ENCODE measurements at places on chromosomes 7 and 10.

DNA sequence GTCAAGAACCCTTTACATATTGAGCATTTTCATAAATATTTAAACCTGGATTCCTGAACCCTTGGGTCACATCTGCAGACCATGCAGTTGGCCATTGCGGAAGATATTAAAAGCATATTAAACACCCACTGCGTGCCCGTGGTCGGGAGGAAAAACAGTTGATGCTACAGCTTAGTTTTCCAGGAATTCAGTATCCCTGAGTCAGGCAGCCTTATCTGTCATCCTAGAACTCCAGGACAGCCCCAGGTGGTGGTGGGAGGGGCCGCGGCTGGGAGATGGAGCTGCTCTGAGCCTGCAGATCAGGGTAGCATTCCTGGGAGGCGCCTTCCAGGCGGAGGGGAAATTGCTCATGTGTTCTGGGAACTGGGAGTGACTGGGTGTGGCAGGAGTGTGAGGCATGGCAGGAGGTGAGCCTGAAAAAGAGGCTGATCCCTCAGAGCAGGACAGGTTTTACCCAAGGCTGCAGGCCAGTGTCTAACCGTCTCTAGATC lies 222.9 kb upstream of the SH2B2 start:
- DNase-seq = no peak

DNA sequence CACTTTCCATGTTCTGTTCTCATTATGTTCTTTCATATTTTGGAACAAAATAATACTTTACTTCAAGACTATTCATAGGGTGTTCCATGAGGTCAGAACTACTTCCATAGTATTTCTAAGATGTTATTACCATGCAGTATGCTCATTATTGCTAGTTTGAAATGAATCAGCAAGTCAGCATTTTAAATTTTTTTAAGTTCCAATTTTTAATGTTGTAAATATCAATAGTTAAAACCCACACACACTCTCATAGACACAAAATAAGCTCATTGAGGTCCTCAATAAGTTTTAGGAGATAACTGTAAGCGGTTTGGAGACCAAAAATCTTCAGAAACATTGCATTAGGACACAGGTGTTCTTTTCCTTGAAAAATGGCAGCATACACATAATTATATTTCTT lies 550.7 kb downstream of the AUTS2 start:
- DNase-seq = no peak

DNA sequence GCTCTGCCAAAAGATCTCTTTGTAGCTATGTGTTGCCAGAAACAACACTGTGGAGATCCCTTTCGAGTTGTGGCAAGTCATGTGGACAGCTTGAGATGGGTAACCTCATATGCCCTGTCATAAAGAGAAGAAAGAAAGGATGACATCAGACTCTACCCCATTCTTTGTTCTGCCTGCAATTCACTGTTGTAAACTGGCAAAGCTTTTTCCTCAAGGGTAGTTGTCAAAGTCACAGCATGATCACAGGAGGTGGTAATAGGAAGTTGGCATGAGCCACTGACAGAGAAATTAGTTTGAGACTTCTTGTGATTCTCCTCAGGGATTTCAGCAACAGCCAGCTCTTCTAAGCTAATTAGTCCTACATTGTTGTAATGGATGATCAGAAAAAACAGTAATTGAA lies 19.4 kb upstream of the MINDY3 start:
- DNase-seq = no peak

GRCh38 chr7:127320974-127321373 lies 68.2 kb upstream of the GRM8 start:
- no peak for DNase-seq

GRCh38 chr10:91983416-91983815 lies 59.8 kb downstream of the BTAF1 start:
- no peak for DNase-seq

- no peak for DNase-seq
These were observed at the start of gene WIPF3 for GRCh38 chr7:29806208-29806994. Gene WIPF3 (plus strand): TSS chr7:29806508. CDS start chr7:29834725, 28,217 bp downstream.

DNA sequence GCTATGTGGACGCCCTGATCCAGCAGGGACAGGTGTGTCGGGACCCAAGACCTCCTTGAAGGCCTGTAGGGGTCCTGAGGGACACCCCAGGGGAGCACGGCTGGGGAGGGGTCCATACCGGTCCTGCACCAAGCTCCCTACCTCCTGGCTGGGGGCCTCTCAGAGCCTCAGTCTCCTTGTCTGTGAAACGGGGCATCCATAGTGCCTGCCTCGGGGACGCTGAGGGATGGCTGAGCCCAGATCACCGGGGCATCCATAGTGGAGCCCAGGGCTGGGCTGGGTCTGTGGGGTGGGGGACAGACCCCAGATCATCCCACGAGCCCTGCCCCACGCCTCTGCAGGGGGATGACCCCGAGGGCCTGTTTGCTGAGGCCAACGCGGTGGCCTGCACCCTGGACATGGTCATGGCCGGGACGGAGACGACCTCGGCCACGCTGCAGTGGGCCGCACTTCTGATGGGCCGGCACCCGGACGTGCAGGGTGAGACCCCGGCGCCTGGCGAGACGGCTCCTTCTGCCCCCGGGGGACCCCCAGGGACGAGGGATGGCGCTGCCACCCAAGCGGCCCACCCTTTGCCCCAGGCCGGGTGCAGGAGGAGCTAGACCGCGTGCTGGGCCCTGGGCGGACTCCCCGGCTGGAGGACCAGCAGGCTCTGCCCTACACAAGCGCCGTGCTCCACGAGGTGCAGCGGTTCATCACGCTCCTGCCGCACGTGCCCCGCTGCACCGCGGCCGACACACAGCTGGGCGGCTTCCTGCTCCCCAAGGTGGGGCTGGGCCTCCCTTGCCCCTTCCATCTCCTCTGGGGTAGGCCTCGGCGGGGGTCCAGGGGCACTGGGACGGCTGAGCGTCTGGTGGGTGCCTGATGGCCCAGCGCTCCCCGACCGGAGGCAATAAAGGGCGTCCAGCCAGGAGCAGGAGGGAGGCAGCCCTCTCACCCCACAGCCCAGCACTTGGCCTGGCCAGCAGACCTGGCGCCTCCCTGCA lies 4.1 kb downstream of the CYP2W1 start:
- DNase-seq = no peak

Measured in activated effector memory CD4-positive, alpha-beta T cell treated with anti-CD3 and anti-CD28 coated beads, Interleukin-2, amount 50 U/mL, for 16 hours (primary cell).